ENCODE measurements at places on chromosomes 12 and 14. TPM values are rescaled to one million over a fixed set of nuclear protein-coding genes. Genes with fewer than 3 reads are reported as not detected.
A peak's percentile ranks its signal among the peaks of the same experiment; 100 is the strongest.

SERPINA4 gene
- not detected for total RNA-seq

DNA sequence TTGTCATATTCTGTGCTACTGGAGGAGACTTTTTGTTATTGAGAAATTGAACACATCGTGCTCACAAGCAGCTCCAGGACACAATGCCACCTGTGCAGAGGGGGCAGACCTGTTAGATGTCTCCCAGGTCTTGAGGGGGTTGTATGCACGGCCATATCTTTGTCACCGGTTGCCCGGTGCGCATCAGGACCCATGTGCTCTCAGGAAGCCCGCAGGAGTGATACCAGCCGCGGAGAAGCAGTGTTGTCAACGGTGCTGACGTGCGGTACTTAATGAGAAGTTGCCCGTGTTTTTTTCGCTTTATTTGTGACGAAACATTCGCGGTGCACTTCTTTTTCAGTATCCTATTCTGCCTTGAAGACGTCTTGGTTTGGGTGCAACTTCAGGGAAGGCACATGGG is 128.2 kb upstream of the RTL1 start:
- no peaks in the 10 kb centered on the region for H3K36me3 ChIP-seq
- H3K27ac ChIP-seq: no peak overlapping the region
- no peaks in the 10 kb centered on the region for H3K4me1 ChIP-seq
- no peak overlapping the region for H3K4me3 ChIP-seq

DNA sequence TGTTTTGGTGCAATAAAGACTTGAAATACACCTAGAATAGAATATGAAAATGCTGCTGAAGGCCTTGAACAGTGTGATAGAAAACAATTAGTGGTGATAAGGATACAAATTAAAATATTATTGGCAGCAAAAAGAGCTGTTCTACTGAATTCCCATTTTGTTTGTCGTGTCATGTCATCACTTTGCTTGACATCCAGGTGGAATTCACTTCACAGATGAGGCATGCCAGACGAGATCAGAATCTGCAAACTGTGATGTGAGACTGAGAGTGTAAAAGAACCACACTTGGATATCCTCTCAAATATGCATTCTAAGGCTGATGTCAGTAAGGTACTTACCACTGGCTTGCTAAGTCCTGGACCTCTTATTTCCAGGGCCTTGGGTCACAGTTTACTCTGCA is 635.1 kb upstream of the STXBP6 start:
- no peaks in the 10 kb centered on the region for H3K4me1 ChIP-seq
- H3K27me3 ChIP-seq: no peaks in the 10 kb centered on the region
- DNase-seq: no peak
- no peak overlapping the region for H3K27ac ChIP-seq

GRCh38 chr12:92108651-92109050 is 37.0 kb downstream of the BTG1 start:
- no peaks in the 10 kb centered on the region for H3K27me3 ChIP-seq
- peaks cover 33% of the 10 kb centered on the region for H3K4me1 ChIP-seq
- H3K4me3 ChIP-seq: no peak overlapping the region
- no peak for DNase-seq

- DNase-seq: no peak
- no peak overlapping the region for H3K4me3 ChIP-seq
- no peak overlapping the region for H3K27ac ChIP-seq
- H3K36me3 ChIP-seq: no peaks in the 10 kb centered on the region
- no peaks in the 10 kb centered on the region for H3K27me3 ChIP-seq
Observed at GRCh38 chr14:33680873-33681272, 270.0 kb downstream of the EGLN3 start.

DNA sequence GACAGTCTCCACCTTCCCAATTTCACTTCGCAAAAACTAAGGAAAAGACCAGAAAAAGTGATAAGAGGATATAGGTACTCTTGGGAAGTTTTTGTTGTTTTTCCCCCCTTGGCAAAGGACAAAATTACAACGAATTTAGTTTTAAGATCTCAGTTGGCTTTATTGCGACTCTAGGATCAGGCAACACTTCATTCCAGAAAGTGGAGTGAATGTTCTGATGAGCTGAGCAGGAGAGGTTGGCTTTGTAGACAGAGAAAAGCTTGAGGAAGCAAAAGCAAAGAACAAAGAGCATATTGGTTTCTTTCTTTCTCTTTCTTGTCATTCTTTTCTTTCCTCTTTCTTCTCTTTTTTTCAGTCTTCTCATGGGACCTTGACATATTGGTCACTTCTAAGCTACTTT is 640 bp upstream of the ZFYVE1 start:
- peaks cover 5% of the 10 kb centered on the region for H3K36me3 ChIP-seq
- no peak overlapping the region for H3K27ac ChIP-seq
- no peak for DNase-seq
- H3K27me3 ChIP-seq: no peaks in the 10 kb centered on the region
- peaks cover 11% of the 10 kb centered on the region for H3K4me1 ChIP-seq
- H3K4me3 ChIP-seq: peak overlapping the region; percentile 7

GRCh38 chr12:51218607-51219161 is 822 bp upstream of the POU6F1 start:
- peak; percentile 17 for DNase-seq
- H3K27me3 ChIP-seq: no peaks in the 10 kb centered on the region
- no peaks in the 10 kb centered on the region for H3K36me3 ChIP-seq

DNA sequence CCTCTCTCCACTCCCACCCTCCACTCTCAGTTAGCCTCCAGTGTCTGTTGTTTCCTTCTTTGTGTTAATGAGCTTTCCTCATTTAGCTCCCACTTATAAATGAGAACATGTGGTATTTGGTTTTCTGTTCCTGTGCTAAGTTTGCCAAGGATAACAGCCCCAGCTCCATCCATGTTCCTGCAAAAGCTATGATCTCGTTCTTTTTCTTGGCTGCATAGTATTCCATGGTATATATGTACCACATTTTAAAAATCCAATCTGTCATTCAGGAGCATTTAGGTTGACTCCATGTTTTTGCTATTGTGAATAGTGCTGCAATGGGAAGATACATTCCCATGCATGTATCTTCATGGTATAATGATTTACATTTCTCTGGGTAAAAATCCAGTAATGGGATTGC is 2.8 kb upstream of the WASHC4 start:
- H3K27ac ChIP-seq: no peak overlapping the region
- DNase-seq: no peak
- H3K36me3 ChIP-seq: no peaks in the 10 kb centered on the region
- H3K27me3 ChIP-seq: no peaks in the 10 kb centered on the region

Data from lung (tissue), 17 donors.